ENCODE measurements at places on chromosomes 11 and 22.

DNA sequence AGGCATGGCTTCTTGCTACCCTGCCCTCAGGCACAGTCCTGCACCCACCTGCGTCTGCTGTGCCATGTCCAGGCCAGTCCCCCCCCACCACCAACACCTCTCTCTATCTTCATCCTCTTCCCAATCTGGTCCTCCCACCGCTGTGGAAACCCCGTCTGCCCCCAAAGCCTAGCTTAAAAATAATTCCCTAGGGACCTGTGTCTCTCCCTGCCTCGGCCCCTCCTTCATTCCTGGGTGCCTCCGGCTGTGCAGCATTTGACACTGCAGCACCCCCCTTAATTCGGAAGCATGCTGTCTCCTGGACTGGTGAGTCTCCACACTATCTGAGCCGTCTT, 2.5 kb upstream of the ASCL2 start:
- no peak for DNase-seq

DNA sequence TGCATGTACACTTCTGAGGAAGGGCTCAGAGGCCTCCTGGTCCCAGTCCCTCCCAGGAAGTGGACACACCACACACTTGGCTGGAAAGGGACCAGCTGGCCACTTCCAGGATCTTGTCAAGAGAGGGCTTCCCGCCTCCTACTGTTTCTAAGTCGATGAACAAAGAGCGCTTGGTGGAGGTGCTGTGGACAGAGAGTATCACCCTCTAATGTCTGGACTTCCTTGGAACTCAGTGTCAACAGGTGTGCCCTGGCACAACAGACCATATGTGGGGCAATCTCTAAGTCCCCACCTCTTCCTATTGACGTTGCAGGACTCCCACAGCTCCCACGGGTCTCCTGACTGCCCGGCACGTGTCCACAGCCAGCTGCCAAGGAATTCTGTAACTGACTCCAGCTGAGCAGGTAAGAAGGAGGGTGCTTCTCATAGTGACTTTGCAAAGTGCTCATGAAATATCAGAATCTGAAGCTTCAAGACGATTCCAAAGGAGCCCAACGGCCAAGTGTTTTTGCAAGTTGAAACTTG, 16.1 kb downstream of the POU2AF1 start:
- no peak for DNase-seq

DNA sequence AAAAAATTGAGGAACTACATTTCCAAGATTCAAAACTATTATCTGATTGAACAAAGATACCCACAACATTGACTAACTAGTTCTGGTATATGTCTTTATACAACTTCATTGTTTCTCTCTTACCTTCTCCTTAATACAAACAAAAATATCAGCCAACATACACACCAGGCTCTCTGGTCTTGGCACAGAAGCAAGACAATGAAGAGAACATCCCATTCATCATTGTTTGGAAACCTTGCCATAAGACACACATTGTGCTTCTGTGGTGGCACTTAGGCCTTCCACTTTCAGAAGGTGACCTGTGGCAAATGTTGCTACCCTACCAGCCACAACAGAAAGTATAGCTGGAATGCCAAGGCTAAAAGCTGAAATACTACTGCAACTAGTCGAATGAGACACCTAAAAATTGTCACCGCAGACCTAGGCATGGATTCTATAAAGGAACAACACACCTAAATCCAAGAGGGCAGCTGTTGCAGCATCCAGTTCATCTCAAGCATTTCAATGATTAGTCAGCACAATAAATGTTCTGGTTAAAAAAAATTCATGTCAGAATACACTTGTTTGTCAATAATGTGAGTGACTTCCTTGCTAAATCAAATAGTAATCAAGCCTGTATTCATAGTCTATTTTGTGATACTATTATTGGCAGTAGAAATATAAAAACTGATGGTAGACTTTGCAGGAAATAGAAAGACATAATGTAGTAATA, 26.3 kb downstream of the MAP6 start:
- no peak for DNase-seq

GRCh38 chr11:14519597-14519916, 629 bp downstream of the PSMA1 start:
- DNase-seq, result no peak

DNA sequence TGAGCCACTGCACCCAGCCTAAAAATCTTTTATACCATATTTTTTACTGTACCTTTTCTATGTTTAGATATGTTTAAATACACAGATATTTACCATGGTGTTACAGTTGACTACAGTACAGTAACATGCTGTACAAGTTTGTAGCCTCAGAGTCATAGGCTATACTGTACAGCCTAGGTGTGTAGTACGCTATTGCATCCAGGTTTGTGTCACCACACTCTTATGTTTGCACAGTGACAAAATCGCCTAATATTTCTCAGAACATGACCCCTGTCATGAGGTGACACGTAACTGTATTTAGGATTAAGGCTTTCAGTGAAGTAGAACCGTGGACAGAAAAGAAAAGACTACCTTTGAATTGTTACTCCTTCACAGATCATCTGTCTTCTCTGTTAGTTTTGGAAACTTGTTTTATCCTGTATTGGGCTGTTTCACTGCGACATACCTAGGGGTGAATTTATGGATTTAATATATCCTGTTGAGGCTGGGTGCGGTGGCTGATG, 83.8 kb downstream of the ZNRF3 start:
- no peak for DNase-seq

- DNase-seq, result no peak
Measured at GRCh38 chr11:2555336-2555735, 110.5 kb downstream of the KCNQ1 start.

- no peak for DNase-seq
Measured at GRCh38 chr11:68457898-68458249, 2.7 kb upstream of the PPP6R3 start.

GRCh38 chr22:19909350-19910179, 32.0 kb upstream of the COMT start:
- DNase-seq, result peak; percentile 47

- DNase-seq, result no peak
Measured at GRCh38 chr11:61976813-61977475, 9.5 kb upstream of the FTH1 start.

GRCh38 chr11:2375341-2375853, 1.7 kb upstream of the CD81 start:
- no peak for DNase-seq

DNA sequence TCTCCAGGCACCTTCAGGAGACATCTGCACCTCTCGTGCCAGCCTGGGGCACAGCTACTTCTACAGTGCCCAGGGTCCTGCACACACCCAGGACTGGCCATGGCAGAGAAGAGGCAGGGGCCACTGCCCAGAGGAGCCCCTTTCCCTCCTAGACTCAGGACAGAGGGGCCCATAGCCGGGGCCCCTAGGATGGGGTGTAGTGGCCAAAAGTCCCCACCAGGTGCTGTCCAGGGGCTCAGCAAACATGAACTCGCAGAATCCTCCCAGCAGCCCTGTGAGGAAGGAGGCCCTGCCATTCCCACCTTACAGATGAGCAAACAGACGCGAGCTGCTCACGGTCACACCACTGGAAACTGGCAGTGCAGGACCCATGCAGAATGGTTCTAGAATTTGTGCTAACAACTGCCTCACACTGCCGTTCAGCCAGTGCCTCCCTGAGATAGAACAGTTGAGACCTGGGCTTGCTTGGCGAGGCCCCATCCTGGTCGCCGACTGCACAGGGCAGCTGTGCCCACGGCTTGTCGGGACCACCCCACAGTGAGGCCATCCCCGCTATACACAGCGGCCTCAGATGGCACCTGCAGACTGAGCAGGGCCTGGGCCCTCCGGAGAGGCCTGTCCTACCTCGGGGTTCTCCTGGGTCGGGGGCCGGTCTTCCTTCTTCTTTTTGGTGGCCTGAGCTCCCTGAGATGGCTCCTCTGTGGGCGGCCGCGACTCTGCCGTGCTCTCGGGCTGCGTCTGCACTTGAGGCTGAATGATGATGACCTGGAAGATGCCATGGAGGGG, 96.4 kb downstream of the PHF21B start:
- DNase-seq, result no peak

DNA sequence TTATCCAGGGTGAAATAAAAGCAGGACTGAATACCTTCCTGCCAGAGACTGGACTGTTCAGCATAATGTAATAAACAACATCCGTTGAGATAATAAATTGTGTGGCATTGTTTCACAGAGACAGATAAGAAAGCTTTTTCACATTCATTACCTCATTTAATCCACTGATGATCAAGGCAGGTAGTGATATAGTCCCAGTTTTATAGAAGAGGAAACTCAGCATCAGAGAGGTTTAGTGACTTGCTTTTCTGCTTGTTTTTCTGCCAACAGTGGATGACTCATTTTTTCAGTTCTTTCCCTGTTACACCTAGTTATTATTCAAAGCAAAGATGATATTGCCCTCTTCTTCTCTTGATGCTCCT, 4.0 kb downstream of the MYO18B start:
- no peak for DNase-seq

- no peak for DNase-seq
Measured at GRCh38 chr22:38758276-38758945, 2.6 kb upstream of the SUN2 start.

DNA sequence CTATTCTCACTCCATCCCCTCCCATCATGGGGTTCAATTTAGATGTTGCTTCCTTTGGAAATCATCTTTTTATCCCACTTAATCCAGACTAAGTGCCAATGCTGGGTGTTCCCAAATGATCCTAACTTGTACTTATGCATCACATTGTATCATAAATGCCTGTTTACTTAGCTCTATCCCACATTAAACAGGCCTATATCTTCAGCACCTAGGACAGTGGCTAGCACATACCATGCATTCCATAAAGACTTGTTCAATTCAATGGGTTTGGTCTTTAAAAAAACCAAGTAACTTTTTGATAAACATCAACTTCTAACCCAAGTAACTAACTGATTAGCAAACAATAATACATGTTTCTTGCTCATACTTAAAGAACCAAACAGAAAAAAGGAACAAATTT, 40.6 kb downstream of the RSF1 start:
- DNase-seq, result peak; percentile 8

GRCh38 chr22:36228944-36229343, 10.4 kb downstream of the APOL2 start:
- DNase-seq, result no peak

DNA sequence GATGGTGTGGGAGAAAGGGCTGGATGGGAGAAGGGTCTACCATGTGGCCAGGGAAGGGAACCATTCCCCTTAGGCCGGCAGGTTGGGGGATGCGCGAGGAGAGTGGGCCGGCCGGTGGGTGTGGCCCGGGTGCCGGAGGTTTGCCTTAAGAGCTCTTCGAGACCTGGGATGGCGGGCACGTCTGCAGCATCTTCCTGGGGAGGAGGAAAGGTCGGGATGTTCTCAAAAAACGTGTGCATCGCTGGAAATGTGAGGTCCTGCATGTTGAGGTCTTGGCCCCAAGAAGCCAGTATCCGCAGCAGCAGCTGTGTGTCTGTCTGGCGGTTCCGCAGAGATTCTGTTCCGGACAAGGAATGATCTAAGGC, 1.4 kb downstream of the NAV2 start:
- DNase-seq, result no peak

DNA sequence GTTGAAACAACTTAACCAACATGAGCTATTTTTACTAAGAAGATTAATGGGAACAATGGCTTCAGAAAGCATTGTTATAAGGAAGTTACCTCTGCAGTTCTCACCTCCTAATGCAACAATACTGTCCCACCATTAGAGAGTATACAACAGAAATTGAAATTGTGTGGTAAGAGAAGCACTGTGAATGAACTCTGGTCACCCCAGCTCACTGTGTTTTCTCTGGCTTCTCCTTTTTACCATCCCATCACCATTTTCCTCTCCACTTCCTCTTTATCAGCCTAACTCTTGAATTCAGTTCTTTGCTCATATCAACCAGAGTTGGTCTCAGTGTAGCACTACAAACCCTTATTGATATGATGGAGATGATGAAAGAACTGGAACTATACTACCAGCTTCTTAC, 138.0 kb upstream of the POU2AF2 start:
- DNase-seq, result no peak

DNA sequence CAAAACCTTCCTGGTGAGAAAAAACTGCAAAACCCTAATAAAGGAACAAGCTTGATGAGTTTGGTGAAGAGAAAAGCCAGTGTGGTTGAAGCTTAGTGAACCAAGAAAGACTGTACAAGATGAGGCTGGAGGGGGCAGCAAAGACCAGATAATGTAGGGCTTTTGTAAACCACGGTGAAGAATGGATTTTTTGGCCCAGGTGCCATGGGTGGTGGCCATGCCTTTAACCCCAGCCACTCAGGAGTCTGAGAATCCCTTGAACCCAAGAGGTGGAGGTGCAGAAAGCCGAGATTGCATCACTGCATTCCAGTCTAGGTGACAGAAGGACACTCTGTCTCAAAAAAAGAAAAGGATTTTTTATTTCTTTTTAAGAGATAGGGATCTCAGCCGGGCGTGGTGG, 5.0 kb upstream of the ZDHHC5 start:
- DNase-seq, result peak; percentile 28

GRCh38 chr22:30697975-30698374, 3.3 kb downstream of the OSBP2 start:
- no peak for DNase-seq

DNA sequence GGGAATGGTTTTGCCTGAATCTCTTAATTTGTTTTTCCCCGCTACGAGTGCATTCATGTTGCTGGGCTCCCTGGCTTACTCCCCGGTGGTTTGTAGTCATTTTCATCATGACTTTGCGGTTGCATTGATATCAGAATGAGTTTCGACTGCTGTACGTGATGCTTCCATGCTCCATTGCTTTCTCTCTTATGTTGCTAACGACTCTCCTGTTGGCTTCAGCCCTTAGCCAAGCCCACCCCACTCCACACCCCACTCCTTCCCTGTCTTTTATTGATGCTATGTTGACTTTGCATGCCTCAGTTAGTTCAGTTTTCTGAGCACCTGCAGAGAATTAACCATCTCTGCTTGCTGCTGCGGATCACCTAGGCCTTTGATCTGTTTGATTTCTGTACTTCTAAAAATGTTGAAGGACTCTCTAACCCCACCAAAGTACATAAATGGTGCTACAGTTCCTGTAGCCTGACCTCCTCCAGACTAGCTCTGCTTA, 65.3 kb downstream of the ARFGAP2 start:
- DNase-seq, result no peak

DNA sequence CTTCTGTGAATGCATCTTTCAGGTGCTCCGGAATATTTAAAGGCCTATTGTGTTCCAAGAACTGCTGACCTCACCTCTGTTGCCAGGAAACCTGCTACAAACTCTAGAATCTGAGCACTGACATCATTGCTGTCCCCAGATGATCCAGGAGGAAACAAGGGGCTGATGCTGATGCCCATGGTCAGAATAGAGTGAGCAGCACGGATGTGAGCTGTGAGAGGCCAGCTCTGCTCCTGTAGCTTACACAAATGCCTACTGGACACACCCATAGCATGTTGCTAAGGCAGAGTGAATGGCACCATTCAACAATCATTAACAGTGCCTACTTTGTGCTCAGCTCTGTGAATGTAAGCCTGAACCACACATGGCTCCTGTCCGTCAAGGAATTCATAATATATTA, 276.7 kb upstream of the API5 start:
- no peak for DNase-seq

Measured in RPMI8226 (cell line).